ENCODE measurements at places on chromosomes 7 and 10. TPM values are rescaled to one million over a fixed set of nuclear protein-coding genes. Genes with fewer than 3 reads are reported as not detected.

GRCh38 chr10:103789771-103790201, 65.6 kb downstream of the SH3PXD2A start:
- H3K27me3 ChIP-seq: peaks cover 6% of the 10 kb centered on the region
- H3K27ac ChIP-seq: no peak overlapping the region

DNA sequence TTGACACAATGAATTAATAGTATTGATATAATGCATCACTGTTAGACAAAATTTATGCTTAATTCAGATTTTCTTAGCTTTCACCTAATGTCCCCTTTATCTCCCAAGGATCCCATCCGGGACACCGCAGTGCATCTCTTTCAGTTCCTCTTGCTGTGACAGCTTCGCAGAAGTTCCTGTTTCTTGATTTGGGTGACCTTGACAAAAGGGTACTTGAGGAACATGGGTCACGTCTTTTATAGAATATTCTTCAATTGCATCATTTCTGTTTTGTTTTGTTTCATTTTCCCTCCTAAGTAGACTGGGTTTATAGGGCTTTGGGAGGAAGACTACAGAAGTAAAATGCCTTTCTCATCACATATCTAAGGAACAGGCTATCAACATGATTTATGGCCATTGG, 453.2 kb downstream of the DPP6 start:
- no peak for DNase-seq
- no peak overlapping the region for H3K27ac ChIP-seq
- no peaks in the 10 kb centered on the region for H3K4me1 ChIP-seq
- no peaks in the 10 kb centered on the region for H3K36me3 ChIP-seq
- H3K27me3 ChIP-seq: no peaks in the 10 kb centered on the region
- no peak overlapping the region for H3K4me3 ChIP-seq

- H3K4me3 ChIP-seq: no peak overlapping the region
- DNase-seq: no peak
- no peaks in the 10 kb centered on the region for H3K27me3 ChIP-seq
- no peaks in the 10 kb centered on the region for H3K36me3 ChIP-seq
- H3K27ac ChIP-seq: no peak overlapping the region
- H3K4me1 ChIP-seq: no peaks in the 10 kb centered on the region
Measured at GRCh38 chr7:53542157-53542556, 506.7 kb downstream of the POM121L12 start.

GRCh38 chr7:121163699-121164098, 165.1 kb upstream of the WNT16 start:
- no peaks in the 10 kb centered on the region for H3K4me1 ChIP-seq
- H3K4me3 ChIP-seq: no peak overlapping the region
- no peaks in the 10 kb centered on the region for H3K36me3 ChIP-seq
- H3K27me3 ChIP-seq: no peaks in the 10 kb centered on the region
- no peak for DNase-seq
- no peak overlapping the region for H3K27ac ChIP-seq

GRCh38 chr10:119368581-119368980, 161.2 kb downstream of the GRK5 start:
- peak overlapping the region; percentile 72 for H3K27ac ChIP-seq
- peak overlapping the region; percentile 49 for H3K4me3 ChIP-seq
- H3K4me1 ChIP-seq: peaks cover 51% of the 10 kb centered on the region
- H3K27me3 ChIP-seq: no peaks in the 10 kb centered on the region
- DNase-seq: no peak

DNA sequence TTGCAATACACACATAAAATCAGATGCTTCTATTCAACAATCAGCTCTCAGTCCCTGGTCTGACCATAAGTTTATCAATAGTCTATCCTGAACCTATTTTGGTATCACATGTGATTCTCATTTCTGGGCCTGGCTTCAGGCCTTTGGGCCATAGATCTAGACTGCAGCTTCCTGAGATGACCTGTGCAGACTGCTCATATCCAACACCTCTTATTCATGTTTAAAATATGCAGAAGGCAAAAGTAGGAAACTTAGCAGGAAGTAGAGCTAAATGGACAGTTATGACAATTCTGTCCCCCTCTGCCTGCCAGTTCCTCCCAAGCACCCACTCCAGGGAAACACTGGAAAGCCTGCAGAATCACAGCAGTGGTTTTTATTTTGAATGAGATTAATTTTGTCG, 53.3 kb downstream of the C7orf25 start:
- H3K36me3 ChIP-seq: no peaks in the 10 kb centered on the region
- H3K27ac ChIP-seq: no peak overlapping the region
- H3K4me3 ChIP-seq: no peak overlapping the region
- H3K4me1 ChIP-seq: no peaks in the 10 kb centered on the region
- H3K27me3 ChIP-seq: no peaks in the 10 kb centered on the region
- no peak for DNase-seq

- peaks cover 74% of the 10 kb centered on the region for H3K4me1 ChIP-seq
- no peaks in the 10 kb centered on the region for H3K27me3 ChIP-seq
- DNase-seq: no peak
Measured at GRCh38 chr7:5692112-5692844, 89.2 kb downstream of the RNF216 start.

- no peak for DNase-seq
- H3K27me3 ChIP-seq: no peaks in the 10 kb centered on the region
- H3K27ac ChIP-seq: no peak overlapping the region
Measured at GRCh38 chr7:47518827-47519226, 63.1 kb downstream of the TNS3 start.

- DNase-seq: no peak
- no peaks in the 10 kb centered on the region for H3K27me3 ChIP-seq
- H3K4me3 ChIP-seq: no peak overlapping the region
- no peaks in the 10 kb centered on the region for H3K4me1 ChIP-seq
- no peaks in the 10 kb centered on the region for H3K36me3 ChIP-seq
- no peak overlapping the region for H3K27ac ChIP-seq
Measured at GRCh38 chr7:786472-787255, 45.6 kb upstream of the SUN1 start.

- no peaks in the 10 kb centered on the region for H3K36me3 ChIP-seq
- no peak overlapping the region for H3K4me3 ChIP-seq
- H3K27me3 ChIP-seq: no peaks in the 10 kb centered on the region
- no peak for DNase-seq
- H3K27ac ChIP-seq: no peak overlapping the region
Measured at GRCh38 chr7:79459381-79459780, 5.9 kb upstream of the MAGI2 start.

- no peaks in the 10 kb centered on the region for H3K27me3 ChIP-seq
- H3K27ac ChIP-seq: no peak overlapping the region
- no peak for DNase-seq
Measured at GRCh38 chr10:99760321-99760720, 22.1 kb upstream of the ABCC2 start.

- H3K4me1 ChIP-seq: no peaks in the 10 kb centered on the region
- no peak for DNase-seq
- no peaks in the 10 kb centered on the region for H3K27me3 ChIP-seq
Measured at GRCh38 chr10:23174977-23175512, 17.1 kb upstream of the PTF1A start.

DNA sequence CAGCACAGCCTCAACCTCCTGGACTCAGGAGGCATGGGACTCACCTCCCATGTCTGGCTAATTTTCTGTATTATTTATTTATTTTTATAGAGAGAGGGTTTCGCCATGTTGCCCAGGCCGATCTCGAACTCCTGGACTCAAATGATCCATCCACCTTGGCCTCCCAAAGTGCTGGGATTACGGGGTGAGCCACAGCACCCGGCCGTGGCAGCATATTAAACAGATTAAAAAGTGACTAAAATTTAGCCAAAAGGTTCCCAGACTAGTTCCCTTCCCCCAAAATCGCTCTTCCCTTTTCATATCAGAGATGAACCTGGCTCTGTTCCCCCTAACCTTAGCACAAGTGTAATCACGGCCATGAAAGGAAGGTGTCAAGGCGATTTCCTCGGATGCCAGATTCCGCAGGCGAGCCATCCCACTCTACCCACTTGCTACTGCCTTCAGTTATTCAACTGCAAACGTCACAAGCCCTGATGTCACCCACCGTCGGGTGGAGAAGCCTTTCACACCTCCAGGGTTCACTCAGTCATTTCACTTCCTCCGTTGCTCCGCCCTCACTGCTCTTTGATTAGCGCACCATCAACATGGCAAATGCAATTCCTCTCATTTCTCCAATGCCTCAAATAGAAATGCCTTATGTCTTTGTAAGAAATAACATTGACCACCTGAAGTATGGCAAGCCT, 104.7 kb upstream of the RHEB start:
- no peaks in the 10 kb centered on the region for H3K36me3 ChIP-seq
- no peak for DNase-seq
- H3K4me1 ChIP-seq: no peaks in the 10 kb centered on the region
- no peaks in the 10 kb centered on the region for H3K27me3 ChIP-seq

GRCh38 chr10:99777918-99778714, 4.3 kb upstream of the ABCC2 start:
- H3K27ac ChIP-seq: no peak overlapping the region
- H3K36me3 ChIP-seq: no peaks in the 10 kb centered on the region
- H3K27me3 ChIP-seq: no peaks in the 10 kb centered on the region
- no peak overlapping the region for H3K4me3 ChIP-seq
- H3K4me1 ChIP-seq: peaks cover 11% of the 10 kb centered on the region

DNA sequence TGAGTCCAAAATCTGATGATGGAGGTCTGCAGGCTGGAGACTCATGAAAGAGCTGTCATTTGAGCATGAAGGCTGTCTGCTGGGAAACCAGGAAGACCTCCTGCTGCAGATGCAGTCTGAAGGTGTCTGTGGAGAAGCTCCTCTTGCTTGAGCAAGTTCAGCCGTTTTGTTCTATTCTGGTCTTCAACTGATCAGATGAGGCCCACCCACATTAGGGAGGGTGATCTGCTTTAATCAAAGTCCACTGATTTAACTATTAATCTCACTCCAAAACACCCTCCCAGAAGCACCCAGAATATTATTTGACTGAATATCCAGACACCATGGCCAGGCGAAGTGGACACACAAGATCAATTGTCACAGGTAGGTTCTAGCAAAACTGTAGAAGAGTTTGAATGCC, 116.5 kb downstream of the GATA3 start:
- H3K27me3 ChIP-seq: no peaks in the 10 kb centered on the region
- H3K27ac ChIP-seq: no peak overlapping the region
- no peaks in the 10 kb centered on the region for H3K36me3 ChIP-seq
- no peaks in the 10 kb centered on the region for H3K4me1 ChIP-seq
- DNase-seq: no peak

- DNase-seq: no peak
- no peaks in the 10 kb centered on the region for H3K4me1 ChIP-seq
- H3K4me3 ChIP-seq: no peak overlapping the region
- no peaks in the 10 kb centered on the region for H3K27me3 ChIP-seq
Measured at GRCh38 chr10:125455431-125455830, 227.5 kb downstream of the TEX36 start.

- H3K27me3 ChIP-seq: no peaks in the 10 kb centered on the region
- no peak for DNase-seq
- H3K36me3 ChIP-seq: no peaks in the 10 kb centered on the region
- H3K4me1 ChIP-seq: no peaks in the 10 kb centered on the region
- no peak overlapping the region for H3K27ac ChIP-seq
- no peak overlapping the region for H3K4me3 ChIP-seq
Measured at GRCh38 chr10:49240946-49241345, 52.8 kb upstream of the TMEM273 start.

GRCh38 chr10:103768345-103768744, 87.0 kb downstream of the SH3PXD2A start:
- no peak overlapping the region for H3K4me3 ChIP-seq
- no peaks in the 10 kb centered on the region for H3K36me3 ChIP-seq
- no peak for DNase-seq
- H3K27me3 ChIP-seq: no peaks in the 10 kb centered on the region
- peaks cover 22% of the 10 kb centered on the region for H3K4me1 ChIP-seq

DNA sequence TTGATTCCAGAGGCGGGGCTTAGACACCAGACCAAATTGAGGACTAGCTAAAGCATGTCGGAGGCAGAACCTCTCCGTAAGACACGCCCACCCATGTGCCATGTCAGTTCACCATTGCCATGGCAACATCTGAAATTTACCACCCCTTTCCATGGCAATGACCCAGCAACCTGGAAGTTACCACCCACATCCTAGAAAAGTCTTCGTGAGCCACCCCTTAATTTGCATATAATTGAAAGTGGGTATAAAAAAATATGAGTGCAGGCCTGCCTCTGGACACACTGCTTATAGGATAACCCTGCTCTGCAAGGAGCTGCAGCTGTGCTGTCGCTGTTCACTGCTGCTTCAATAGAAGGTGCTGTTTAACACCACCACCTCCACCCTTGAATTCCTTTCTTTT, 28.0 kb downstream of the TMEM270 start:
- H3K27ac ChIP-seq: no peak overlapping the region
- H3K27me3 ChIP-seq: no peaks in the 10 kb centered on the region
- no peaks in the 10 kb centered on the region for H3K4me1 ChIP-seq
- no peaks in the 10 kb centered on the region for H3K36me3 ChIP-seq

DNA sequence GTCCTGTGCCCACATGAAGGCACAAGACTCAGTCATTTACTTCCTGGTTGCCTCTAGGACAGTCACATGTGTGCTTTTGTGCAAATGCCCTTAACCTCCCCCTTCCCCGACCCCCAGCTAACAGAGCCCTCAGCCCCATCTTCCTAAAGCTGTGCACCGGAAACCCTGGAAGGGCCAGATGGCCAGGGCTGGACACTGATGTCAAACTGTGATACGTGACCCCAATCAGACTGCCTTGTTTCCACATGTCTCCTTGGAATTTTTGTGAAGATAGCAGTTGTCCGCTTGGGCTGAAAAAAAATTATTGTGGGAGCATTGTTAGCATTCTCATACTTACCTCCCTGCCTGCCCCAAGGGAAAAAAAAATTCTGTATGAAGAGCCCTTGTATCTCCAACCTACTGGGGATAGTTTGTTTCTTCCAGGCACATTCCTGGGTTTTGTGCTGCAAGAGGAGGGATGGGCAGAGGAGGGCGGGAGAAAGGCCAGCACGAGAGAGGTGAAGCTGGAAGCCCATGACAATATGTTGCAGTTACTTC, 17.0 kb upstream of the ADAM12 start:
- no peaks in the 10 kb centered on the region for H3K36me3 ChIP-seq
- H3K4me3 ChIP-seq: no peak overlapping the region
- H3K27me3 ChIP-seq: no peaks in the 10 kb centered on the region
- H3K27ac ChIP-seq: no peak overlapping the region
- H3K4me1 ChIP-seq: no peaks in the 10 kb centered on the region

GRCh38 chr7:157650801-157651200, 314.0 kb downstream of the DNAJB6 start:
- H3K4me1 ChIP-seq: no peaks in the 10 kb centered on the region
- no peaks in the 10 kb centered on the region for H3K27me3 ChIP-seq
- DNase-seq: no peak
- no peaks in the 10 kb centered on the region for H3K36me3 ChIP-seq

Gene PDK4
- not detected for polyA plus RNA-seq

Gene HECTD2
- polyA plus RNA-seq: 1.7 TPM

Gene SFRP5
- not detected for polyA plus RNA-seq

Gene STEAP1B
- not detected for polyA plus RNA-seq

Gene HDAC9
- 1.7 TPM for polyA plus RNA-seq

Gene INPP5F
- 32.7 TPM for polyA plus RNA-seq

Gene LAMB1
- polyA plus RNA-seq: 2.2 TPM

Gene MACC1
- 11.0 TPM for polyA plus RNA-seq

Gene PNLIP
- polyA plus RNA-seq: not detected

Gene TRIM73
- 0.55 TPM for polyA plus RNA-seq

Gene SPDYE6
- 1.3 TPM for polyA plus RNA-seq

Gene CLDN15
- 3.3 TPM for polyA plus RNA-seq

Gene NUTM2D
- polyA plus RNA-seq: 0.21 TPM

Gene GIMAP2
- 24.4 TPM for polyA plus RNA-seq

Gene VAX1
- not detected for polyA plus RNA-seq

Measured in GM12878 (cell line).